ENCODE measurements at places on chromosomes 7 and 10. TPM values are rescaled to one million over a fixed set of nuclear protein-coding genes. Genes with fewer than 3 reads are reported as not detected.

The PRKAR2B gene
- total RNA-seq: 1.1 TPM

The AGBL3 gene
- 0.66 TPM for total RNA-seq

The GLRX3 gene
- total RNA-seq: 55.7 TPM

The NUDT13 gene
- 1.1 TPM for total RNA-seq

The BICC1 gene
- total RNA-seq: 124 TPM

The OPALIN gene
- total RNA-seq: not detected

The JCAD gene
- 8.0 TPM for total RNA-seq

The ACSM6 gene
- total RNA-seq: not detected

The LAMTOR4 gene
- 52.0 TPM for total RNA-seq

The C10orf105 gene
- under 0.01 TPM for total RNA-seq

The VSTM2A gene
- not detected for total RNA-seq
